Activated CD4-positive, alpha-beta T cell treated with anti-CD3 and anti-CD28 coated beads for 48 hours (primary cell): ENCODE measurements at places on chromosomes 6 and 20.
A peak's percentile ranks its signal among the peaks of the same experiment; 100 is the strongest.

DNA sequence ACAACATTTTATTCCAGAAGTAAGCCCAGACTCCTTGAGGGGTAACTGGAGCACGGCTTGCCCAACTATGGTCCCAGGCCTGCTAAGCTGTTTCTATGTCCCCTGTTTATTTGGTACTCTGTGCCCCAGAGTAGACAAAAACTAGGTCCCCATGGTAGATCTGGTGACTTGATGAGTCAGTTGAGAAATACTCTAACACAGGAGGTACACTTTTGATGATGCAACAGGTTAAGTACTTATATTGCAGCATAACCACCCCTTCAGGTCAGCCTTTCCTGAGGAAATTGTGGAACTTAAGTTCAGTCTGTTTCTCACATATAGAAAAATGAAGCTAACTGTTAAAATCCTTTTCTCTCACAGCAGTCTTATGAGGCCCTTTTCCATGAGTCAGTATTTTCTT lies 19.6 kb downstream of the TTPAL start:
- no peak for DNase-seq

DNA sequence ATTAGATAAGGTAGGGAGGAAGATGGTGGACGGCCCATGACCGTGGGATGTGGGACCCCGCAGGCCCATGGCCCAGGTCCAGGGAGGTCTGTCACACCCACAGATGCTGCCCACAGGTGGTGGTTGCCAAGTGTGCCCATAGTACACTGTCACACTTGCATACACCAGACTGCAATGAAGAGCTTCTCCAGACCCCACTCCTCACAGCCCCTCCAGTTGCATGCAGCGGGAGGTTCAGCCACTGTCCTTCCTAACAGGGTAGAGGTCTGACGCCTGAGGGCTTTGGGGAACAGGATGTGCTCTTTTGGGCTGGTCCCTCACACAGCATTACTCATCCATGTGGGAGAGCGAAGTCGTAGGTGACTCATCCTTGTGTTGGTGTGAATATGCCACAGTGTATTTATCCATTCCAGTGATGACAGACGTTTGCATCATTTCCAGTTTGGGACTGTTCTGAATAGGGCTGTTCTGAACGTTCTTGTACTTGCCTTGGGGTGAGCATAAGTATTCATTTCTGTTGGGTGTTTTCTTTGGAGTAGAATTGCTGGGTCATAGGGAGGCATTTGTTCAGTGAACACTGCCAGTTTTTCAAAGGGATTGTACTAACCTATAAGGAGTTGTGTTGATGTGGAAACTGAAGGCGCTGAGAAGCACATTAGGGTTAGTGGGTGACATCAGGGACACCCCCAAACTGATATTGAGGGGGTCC lies 10.1 kb upstream of the PYGB start:
- DNase-seq: peak; percentile 79

DNA sequence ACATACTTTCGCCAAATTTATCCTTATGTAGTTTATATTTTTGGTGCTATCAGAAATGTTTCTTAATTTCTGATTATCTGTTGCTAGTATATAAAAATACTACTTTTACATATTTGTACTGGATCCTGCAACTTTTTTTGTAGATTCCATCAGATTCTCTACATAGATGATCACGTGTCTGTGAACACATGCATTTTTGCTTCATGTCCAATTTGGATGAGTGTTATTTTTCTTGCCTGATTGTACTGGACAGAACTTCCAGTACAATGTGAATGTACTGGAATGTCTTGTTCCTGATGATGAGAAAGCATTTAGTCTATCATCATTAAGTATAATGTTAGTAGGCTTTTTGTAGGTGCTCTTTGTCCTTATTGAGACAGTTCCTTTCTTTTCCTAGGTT lies 25.0 kb upstream of the SSR1 start:
- DNase-seq: no peak

GRCh38 chr6:138987643-138988468 lies at the start of gene REPS1:
Gene REPS1 (minus strand): TSS chr6:138988253. CDS start chr6:138987682, 571 bp downstream.
- DNase-seq: peak; percentile 94

GRCh38 chr6:119283979-119284545 lies 65.5 kb downstream of the MAN1A1 start:
- DNase-seq: no peak

- no peak for DNase-seq
Observed at GRCh38 chr6:37814374-37814773, 5.2 kb upstream of the ZFAND3 start.

DNA sequence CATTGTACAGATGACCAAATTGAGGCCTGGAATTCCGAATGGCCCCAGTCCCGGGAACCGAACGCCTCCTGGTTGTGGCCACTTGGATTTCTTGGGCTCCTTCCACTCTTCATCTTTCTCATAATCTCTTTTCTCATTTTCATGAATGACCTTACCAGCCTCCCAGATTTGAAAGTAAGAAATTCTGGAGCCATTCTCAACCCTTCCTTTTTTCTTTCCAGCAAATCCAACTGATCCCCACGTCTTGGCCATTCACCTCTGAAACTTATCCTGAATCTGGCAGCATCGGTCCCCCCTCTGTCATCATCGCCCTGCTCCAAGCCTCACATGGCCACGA lies 5.9 kb upstream of the SLC12A5 start:
- DNase-seq: no peak

- DNase-seq: no peak
Observed at GRCh38 chr20:10225439-10226060, 6.9 kb downstream of the SNAP25 start.

DNA sequence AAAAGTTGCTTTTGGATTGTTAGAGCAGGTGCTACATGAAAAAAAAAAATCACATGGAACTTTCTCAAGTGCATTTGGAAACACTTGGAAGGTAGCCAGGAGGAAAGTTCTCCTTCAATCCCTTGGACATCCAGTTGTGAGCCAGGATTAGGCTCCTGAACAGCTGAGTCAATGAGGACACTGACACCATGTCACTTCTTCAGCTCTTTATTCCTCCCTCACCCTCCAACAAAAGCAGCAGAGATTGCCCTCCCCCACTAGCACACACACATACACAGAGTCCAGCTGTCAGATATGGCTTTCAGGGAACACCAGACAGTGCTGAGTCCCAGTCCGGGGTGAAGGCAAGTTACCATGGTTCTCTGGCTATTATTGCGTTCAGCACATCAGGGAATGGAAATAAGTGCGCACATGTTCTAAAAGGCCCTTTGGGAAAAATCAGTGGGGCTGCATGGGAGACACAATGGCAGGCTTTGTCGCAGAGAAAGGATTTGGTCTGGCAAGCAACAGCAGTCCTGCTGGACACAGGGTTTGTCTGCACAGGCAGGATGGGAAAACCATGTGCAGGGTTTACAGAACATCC lies 124.7 kb upstream of the MARCKS start:
- no peak for DNase-seq

GRCh38 chr6:35495258-35496035 lies 1.4 kb downstream of the TEAD3 start:
- no peak for DNase-seq
